T-cell (primary cell): ENCODE measurements at places on chromosomes 11 and 22.

- no peak for DNase-seq
Measured at GRCh38 chr11:130456286-130456685, 7.8 kb downstream of the ADAMTS15 start.

- DNase-seq: no peak
Measured at GRCh38 chr22:24145446-24146193, 35.7 kb upstream of the SUSD2 start.

- no peak for DNase-seq
Measured at GRCh38 chr22:36586852-36587251, 57.9 kb upstream of the EIF3D start.

- no peak for DNase-seq
Measured at GRCh38 chr11:78460471-78460870, 42.9 kb upstream of the GAB2 start.

GRCh38 chr11:20351136-20351535 lies 12.4 kb upstream of the HTATIP2 start:
- no peak for DNase-seq

DNA sequence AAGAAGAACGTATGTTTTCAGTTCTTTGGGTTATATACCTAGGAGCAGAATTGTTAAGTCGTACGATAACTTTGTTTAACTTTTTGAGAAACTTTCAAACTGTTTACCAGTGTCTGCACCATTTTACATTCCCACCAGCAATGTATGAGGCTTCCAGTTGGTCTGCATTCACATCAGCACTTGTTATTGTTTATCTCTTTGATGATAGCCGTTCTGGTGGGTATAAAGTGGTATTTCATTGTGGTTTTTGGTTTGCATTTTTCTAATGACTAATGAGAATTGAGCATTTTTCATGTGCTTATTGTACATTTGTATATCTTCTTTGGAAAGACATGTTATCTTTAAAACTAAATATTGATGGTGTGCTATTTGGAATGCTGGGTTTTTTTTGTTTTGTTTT lies 59.8 kb downstream of the KDM2A start:
- DNase-seq: no peak

DNA sequence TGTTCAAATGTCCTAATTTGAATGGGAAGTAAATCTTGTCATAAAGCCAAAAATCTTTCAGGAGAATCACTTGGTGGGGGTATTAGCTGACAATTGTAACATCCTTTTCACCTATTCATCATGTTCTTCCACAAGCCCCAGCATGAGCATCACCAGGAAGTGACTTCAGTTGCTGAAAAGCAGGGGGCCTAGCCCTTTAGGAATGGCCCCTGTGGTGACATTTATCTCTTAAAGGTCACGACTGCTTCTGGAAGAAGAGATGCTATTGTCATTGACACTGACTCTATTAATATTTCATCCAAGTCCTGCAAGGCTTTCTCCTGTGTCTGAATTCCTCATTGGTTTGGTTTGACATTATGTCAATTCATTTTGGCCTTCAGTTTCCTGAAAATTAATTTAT lies 92.6 kb downstream of the OR5AK2 start:
- DNase-seq: no peak

GRCh38 chr11:1743585-1744136 lies 6.7 kb downstream of the IFITM10 start:
- DNase-seq: no peak

DNA sequence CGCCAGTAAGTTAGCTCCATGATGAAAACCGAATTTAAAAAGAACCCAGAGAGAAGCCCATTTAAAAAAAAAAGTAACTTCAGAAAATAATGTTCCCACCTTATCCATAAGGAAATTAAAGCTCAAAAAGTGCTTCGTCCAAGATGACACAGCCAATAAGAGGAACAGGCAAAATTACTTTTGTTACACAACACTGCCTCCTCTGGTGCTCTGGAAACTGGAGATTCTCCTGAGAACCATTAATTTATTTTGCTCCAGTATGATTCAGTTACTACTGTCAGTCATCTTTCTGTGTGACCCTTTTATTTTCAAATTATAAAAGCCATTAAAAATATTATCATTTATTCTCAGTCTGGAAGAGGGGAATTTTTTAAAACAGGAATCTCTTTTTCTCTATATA lies 2.0 kb downstream of the IFT27 start:
- no peak for DNase-seq

DNA sequence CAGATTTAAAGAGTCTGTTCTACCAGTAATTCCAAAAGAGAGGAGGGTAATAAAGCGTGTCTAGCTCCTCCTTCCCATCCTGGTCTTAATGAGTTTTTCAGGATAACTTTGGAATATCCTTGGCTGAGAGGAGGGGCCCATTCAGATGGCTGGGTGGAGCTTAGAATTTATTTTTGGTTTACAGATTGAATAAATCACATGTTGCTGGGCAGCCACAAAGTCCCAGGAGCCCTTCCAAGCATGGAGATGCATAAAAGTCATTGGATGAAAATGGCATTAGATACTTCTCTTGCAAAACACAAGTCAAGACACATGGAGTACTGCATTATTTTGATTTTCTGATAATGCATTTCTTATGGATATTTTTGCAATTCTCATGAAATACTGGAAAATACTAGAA lies 139.0 kb downstream of the TRPC6 start:
- DNase-seq: no peak

DNA sequence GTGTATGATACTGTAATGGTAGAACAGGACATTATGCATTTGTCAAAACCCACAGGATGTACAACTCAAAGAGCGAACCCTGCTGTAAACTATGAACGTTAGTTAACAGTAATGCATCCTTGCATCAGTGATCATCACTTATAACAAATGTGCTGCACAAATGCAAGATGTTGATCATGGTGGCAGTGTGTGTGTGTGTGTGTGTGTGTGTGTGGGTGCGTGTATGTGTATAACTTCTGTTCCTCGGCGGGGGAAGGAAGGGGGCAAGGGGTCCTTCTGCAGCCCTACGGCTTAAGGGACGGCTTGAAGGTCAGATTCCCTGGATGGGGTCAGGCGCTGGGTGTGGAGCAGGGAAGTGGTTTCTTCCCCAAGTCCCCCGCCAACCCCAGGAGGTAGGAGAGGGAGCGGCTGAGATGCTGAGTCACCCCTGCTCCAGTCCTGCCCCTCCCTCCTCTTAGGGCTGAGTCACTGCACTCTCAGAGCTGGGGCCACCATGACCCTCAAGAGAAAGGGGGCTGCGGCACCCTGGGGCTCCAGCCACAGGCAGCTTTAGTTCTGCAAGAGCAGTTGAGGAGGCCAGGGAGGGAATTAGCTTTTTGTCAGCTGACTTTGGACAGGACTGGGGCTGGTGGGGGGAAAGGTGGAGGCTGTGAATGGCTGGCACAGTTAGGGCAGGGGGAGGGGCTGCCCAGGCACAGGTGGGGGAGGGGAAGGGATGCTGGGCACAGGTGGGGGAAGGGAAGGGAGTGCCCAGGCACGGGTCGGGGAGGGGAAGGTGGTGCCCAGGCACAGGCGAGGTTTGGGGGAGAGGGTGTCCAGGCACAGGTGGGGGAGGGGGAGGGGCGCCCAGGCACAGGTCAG lies 8.8 kb upstream of the CTSD start:
- no peak for DNase-seq

DNA sequence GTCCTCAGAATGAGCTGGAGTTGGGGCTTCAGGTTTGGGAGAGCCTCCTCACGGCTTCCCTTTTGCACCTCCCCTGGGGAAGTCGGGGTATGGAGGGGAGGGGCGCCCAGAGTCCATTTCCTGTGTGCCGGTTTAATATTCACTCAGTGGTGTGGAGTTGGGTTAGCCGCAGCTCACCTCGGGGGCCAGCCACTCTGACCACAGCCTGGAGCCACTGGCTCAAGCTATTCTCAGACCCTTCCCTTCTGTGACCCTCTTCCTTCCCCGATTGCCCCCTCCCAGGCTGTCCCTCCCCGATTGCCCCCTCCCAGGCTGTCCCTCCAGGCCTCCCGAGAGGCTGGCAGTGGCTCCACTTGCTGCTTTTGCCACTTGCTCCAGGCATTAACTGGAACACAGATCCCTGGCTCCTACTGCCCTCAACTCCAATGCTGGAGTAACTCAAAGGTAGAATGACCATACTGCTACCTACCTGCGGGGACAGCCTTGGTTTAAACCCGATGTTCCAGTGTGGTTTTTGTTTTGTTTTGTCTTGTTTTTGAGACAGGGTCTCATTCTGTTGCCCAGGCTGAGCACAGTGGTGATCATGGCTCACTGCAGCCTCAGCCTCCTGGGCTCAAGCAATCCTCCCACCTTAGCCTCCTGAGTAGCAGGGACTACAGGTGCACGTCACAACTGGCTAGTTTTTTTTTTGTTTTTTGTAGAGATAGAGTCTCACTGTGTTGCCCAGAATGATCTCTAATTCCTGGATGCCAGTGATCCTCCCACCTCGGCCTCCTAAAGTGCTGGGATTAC lies 29.3 kb downstream of the RPUSD4 start:
- no peak for DNase-seq

DNA sequence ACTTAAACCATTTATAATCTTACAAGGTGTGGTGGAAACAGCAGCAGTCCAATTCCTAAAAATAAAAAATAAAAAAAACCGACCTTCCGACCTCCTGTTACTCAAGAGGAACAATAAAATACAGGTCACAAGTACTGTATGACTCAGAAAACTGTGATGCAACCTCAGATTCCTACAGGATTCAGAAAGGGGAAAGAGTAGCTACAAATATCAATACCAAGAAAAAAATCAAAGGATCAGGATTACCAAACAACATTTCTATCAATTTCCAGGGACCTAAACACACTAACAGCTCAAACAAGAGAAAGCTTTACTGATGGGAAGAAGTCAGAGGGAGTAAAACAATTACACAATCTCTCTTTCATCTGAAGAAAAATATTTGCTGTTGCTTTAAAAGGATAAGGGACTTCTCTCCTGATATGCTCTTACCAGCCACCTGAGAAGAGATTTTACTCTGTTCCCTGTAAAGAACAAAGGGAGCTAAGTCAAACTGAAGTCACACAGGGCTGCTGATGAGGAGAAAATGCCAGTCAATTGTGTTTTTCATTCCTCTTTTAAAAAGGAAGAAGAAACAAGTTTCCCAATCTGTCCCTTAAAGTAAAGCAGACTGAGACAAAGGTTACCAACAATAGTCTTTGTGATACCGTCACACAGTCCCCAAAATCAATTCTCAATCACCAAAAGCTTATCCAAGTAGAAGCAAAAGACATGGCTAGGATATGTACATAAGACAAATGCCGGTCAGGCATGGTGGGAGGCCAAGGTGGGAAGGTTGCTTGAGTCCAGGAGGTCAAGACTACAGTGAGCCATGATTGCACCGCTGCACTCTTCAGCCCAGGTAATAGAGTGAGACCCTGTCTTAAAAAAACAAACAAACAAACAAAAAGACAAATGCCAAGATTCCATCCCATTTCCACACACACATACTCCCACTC lies 39.3 kb downstream of the AMBRA1 start:
- no peak for DNase-seq

DNA sequence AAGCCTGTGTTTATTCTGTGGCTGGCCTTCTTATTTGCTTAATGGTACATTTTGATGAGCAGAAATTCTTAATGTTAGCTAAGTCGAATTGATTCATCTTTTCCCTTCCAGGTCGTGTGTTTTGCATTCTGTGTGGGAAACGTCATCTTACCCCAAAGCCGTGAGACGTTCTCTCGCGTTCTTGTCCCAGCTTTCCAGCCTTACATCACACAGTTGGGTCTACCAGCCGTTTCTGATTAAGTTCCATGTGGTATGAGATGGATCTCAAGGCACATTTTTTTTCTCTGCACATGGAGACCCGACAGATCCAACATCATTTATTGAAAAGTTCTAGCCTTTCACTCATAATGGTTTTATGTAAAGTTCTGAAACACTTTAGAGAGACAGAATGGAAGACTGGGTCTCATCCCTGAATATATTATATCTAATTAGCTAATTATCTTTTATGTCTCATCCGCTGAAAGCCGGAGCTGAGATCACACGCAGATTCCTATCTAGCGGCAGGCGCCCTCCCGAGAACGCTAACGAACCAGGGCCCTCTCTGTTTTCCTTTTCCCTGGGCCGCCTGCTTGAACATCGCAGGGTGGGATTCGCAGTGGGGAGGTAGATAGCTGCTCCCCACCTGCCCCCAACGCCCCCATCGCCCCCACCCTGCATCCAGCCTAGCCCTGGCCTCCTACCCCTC lies 1162.2 kb downstream of the BRD1 start:
- DNase-seq: no peak

DNA sequence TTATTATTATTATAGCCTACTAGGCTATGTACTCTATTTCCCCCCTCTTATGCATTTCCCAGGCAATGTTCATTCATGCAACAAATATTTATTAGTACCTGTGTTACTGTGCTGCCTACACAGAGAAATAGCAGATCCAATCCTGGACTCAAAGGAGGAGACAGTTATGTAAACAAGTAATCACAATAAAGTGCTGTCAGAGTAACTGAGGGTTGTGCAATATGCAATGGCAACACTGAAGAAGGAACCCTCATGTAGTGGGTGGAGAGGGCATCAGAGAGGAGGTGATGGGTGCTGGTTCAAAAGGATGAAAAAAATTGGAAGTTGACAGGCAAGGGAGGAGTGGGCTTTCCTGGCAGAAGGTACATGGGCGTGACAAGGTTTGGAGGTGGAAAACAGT lies 886 bp upstream of the P4HA3 start:
- no peak for DNase-seq

GRCh38 chr11:61121192-61121831 lies 19.0 kb downstream of the CD5 start:
- DNase-seq: no peak

DNA sequence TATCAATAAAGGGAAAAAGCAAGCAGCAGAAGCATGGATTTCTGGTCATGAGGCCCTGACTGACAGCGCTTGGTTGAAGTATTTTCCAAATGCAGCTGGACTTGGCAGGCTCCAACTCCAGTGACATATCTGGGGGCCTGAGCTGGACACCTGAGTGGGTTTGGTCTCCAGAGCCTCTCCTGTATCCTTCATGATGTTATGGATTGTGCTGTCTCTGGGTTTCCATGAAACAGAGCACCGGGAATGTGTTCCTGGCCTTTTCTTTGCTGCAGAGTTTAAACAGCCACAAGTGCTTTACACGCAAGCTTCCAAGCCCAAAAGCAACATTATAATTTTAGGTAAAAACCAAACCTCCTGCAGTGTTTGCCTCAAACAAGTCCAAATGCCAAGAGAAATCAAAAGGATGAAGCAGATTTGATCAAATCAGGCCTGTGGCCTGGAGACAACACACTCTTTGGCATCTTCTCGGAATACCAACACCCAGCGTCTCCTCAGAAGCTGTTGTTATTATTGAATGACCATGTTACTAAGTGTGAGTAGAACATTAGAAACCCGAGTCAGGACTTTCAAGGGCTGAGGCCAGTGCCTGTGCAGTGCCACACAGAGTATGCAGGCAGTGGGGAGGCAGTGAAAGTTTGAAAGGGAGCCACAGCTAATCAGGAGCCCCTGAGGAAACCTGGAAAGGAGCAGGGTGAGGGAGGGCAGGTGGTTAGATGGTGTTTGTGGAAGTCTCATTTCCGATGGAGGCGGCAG lies 42.0 kb downstream of the ME3 start:
- no peak for DNase-seq

- peak; percentile 62 for DNase-seq
Measured at GRCh38 chr11:2196970-2197770, 25.6 kb upstream of the TH start.

DNA sequence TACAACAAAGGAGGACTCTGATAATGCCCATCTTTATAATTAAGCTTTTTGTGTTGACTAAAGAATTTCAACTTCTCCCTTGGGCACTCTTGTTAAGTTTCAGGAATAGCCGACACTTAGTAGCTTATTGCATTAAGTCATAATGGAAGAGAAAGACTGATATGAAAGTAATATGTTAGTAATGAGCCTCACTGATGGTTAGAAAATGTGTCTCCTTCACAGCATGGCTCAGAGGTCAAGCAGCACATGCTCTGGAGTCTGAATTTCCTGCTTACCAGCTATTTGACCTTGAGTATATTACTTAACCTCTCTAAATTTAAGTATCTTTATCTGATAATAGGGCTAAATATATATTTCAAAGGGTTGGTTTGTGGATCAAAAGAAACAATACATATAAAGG lies 39.0 kb downstream of the PDGFD start:
- DNase-seq: no peak
